ENCODE measurements at places on chromosomes 12 and 14.

DNA sequence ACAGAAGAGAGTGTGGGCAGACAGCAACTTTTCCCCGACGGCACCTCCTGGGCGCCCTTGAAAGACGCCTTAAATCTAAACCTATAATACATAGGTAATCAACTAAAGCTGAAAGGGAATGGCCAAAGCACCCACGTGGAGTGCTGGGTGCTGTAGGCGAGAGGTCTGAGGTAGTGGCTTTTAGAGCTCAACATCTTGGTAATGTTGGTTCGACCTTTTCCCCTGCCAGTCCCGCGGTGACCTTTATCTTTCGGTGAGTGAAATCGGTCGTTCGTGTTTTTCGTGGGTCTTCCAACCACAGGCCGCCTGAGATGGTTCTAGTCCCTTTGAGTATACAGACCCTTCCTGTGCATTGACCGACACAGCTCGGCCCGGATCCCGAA lies 9.1 kb downstream of the OR6S1 start:
- DNase-seq = no peak

- no peak for DNase-seq
These were observed 430.9 kb downstream of the LRIG3 start for GRCh38 chr12:58489394-58489793.

GRCh38 chr12:66859751-66860440 lies 181.0 kb upstream of the GRIP1 start:
- no peak for DNase-seq

DNA sequence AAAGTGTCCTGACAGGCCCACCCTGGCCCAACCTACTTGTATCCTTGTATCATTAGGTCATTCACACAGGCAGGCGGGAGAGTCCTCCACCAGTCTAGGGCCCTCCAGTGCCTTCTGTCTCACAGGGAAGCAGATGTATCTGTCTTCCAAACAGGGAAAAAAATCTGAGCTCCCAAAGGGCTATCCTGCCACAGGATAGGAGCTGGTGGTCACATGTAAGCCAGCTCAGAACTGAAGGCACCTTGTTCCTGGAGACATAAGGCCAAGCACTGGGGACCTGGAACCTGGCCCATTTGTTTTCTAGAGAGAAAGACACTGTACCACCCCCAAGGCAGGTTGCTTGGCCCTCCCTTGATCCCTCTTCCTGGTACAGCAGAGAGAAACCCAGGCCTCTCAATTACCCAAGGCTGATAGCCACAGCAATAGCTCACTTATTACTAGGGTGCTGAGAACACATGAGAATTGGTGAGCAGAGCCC lies 19.4 kb upstream of the PLEKHH1 start:
- no peak for DNase-seq

- DNase-seq = no peak
These were observed 1097.7 kb downstream of the TMTC2 start for GRCh38 chr12:83784298-83784890.

- DNase-seq = no peak
These were observed 44.1 kb downstream of the FBXW8 start for GRCh38 chr12:116954710-116955381.

DNA sequence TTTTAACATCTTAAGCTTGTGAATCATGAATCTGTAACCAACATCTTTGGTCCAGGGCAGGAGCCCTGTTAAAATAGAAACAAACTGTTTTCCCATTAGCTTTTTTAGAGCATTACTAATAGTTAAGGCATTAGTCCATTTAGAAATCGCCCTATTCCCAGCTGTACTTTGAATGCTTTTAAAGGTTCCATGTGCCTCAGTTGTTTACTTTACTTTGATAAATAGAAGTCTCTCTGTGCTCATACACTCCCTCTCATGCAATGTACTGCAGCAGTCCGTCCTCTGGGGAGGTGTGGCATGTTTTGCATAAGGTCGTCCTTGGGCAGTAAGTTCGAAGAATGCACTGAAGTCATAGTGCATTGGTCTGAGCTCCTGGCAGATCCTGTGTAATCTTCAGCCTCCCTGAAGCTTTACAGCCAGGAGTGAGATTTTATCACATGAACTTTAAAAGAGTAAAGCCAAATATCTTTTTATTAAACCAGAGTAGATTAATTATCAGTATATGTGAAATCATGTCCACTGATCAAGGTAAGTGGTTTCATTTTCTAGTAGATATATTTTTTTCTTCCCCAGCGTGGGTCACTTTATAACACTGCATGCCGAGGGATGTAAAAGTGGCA lies 134.7 kb downstream of the FGD4 start:
- DNase-seq = no peak

GRCh38 chr12:22262309-22262708 lies 72.2 kb downstream of the ST8SIA1 start:
- DNase-seq = no peak

DNA sequence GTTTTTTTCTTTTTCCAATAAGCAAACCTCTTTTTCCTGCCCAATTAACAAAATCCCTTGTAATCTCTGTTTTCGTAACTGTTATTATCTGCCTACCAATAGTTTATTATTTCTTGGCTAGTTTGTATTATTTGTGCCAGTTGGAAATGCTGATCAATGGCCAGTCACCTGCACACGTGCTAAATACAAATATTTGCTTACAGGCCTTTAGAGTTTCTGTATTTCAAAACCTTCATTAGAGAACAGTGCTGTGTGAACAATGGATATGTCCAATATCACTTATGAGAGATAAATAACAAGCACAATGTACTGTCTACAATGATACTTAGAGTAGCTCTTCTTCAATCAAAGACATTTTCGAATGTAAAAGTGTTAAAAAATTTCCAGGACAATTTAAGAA lies 10.8 kb upstream of the DYRK2 start:
- no peak for DNase-seq

- DNase-seq = no peak
These were observed 60.7 kb upstream of the CAND1 start for GRCh38 chr12:67208281-67209067.

DNA sequence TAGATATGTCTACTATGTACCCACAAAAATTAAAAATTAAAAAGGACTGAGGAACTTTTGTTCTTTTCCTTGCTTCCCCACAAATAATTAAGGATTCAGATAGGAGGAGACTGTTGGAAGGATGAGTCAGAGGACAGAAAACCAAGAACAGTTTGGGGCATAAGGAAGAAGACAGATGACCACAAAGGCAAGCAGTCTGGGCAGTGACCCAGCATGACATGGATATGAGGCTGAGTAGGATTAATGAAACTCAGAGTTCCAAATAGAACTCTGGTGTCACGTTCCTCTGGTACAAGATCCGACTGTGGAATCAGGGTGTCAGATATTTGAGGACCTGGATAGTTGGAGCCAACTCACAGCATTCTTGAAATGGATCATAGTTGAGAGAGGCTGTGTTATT lies 89.3 kb upstream of the SLC38A4 start:
- no peak for DNase-seq

DNA sequence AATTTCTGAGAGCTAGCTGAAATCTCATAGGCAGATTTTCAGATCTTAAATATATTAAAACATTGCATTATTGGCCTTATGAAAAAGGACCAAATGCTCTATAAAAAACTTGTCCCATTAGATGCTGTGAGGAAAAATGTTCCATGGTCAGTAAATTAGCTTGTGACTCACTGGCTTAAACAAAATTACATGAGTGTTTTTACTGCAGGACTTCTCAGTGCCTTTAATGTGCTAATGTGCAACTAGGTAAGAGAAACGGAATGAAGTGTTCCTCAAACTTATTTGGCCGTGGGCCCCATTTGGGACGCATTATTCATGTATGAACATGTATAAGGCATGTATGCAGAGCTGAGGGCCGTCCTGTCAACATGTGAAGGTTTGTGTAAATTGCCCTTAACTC lies 41.7 kb downstream of the MYRFL start:
- DNase-seq = no peak

GRCh38 chr12:15688202-15688736 lies 100.9 kb downstream of the EPS8 start:
- DNase-seq = no peak

- no peak for DNase-seq
These were observed 29.7 kb downstream of the LGR5 start for GRCh38 chr12:71469258-71469750.

GRCh38 chr12:43361031-43361710 lies 190.8 kb downstream of the ADAMTS20 start:
- no peak for DNase-seq

GRCh38 chr12:388012-388411 lies 1.1 kb downstream of the KDM5A start:
- no peak for DNase-seq

GRCh38 chr12:32494656-32495055 lies 95.3 kb downstream of the FGD4 start:
- no peak for DNase-seq

GRCh38 chr12:97471194-97471593 lies 8.6 kb downstream of the RMST start:
- DNase-seq = no peak

- DNase-seq = no peak
These were observed 82.8 kb upstream of the MDM1 start for GRCh38 chr12:68414988-68415387.

DNA sequence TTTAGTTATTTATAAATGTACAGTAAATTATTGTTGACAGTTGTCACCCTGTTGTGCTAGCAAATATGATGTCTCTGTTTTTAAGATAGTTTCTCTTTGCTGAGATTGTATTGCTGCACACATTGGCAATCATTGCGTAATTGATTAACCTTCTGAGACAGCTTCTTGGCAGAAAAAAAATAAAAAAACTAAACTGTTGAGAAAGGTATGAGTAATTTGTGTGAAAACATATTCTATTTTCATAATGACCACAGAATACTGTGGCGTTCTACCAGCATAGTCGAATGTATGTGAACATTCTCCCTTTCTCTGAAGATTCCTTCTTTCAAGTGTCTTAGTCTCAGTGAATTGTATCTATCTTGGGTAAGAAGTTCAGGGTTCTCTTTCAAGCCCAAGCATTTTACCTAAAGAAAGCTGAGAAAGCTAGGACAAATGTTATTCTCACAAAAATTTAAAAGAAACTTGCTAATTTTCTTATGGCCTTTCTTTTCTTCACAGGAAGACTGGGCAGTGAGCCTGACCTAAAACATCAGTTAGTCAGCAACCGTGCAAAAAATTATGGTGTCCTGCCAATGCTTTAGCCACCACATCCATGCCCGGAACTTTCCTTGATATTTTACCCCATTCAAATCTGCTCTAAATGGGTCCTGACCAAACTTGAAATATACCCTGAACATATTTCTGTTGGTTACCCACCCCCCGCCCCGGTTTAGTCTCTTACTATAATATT lies 69.0 kb upstream of the REP15 start:
- no peak for DNase-seq

- no peak for DNase-seq
These were observed 64.4 kb downstream of the FOS start for GRCh38 chr14:75342762-75343599.

GRCh38 chr12:116433249-116433648 lies 125.9 kb upstream of the MAP1LC3B2 start:
- no peak for DNase-seq

DNA sequence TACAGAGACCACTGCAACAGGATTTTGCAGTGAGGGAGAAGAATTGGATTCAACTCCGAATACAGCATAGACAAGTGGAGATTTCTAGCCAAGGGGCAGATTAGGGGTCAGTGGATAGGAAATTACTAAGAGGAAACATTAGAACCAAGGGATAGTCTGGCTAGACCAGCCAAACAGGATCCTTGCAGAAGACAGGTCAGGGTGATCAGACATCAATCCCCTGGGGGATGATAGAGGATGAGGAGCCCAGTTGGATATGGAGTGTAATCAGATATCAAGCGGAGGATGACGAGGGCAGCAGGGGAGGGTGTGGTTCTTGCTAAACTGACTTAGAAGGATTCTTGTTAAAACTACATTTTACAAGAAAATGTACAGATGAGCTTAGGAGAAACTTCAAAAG lies 424.4 kb downstream of the DAD1 start:
- DNase-seq = no peak

- DNase-seq = no peak
These were observed 16.6 kb upstream of the GNPTAB start for GRCh38 chr12:101847325-101847724.

- no peak for DNase-seq
These were observed 8.5 kb upstream of the SMIM10L1 start for GRCh38 chr12:11162502-11162901.

- DNase-seq = no peak
These were observed 182.0 kb downstream of the CAND1 start for GRCh38 chr12:67451206-67451605.

DNA sequence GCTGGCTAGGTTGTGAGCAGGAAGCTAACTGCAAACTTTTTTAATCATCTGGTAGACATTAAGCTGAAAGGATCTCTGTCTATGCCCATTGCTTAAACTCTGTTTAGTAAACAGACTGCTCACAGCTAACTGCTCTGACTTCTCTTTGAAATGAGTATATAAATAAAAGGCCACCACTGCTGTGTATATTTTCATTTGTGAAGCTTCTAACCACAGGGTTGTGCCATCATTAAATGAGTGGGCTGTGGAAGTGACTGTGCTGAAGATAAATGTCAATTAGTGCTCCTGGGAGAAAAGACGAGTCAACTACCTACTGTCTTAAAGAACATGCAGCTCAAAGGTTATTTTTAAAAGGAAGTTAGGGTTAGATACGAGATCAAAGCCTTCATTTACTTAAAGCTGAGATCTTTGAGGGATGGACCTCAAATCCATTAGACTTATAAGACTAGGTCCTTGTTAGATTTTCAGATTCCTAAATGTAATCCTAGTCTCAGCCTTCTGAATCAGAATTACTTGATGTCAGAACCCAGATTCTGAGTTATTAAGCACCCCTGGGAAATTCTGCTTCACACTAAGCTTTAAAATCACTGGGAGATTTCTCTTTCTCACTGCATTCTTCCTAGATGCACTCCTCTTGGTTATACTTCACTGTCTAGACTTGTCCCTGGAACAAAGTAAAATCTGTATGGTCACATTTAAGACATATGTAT lies 213.1 kb upstream of the FLRT2 start:
- DNase-seq = no peak

- DNase-seq = no peak
These were observed 91.9 kb downstream of the RAD52 start for GRCh38 chr12:857611-858010.

DNA sequence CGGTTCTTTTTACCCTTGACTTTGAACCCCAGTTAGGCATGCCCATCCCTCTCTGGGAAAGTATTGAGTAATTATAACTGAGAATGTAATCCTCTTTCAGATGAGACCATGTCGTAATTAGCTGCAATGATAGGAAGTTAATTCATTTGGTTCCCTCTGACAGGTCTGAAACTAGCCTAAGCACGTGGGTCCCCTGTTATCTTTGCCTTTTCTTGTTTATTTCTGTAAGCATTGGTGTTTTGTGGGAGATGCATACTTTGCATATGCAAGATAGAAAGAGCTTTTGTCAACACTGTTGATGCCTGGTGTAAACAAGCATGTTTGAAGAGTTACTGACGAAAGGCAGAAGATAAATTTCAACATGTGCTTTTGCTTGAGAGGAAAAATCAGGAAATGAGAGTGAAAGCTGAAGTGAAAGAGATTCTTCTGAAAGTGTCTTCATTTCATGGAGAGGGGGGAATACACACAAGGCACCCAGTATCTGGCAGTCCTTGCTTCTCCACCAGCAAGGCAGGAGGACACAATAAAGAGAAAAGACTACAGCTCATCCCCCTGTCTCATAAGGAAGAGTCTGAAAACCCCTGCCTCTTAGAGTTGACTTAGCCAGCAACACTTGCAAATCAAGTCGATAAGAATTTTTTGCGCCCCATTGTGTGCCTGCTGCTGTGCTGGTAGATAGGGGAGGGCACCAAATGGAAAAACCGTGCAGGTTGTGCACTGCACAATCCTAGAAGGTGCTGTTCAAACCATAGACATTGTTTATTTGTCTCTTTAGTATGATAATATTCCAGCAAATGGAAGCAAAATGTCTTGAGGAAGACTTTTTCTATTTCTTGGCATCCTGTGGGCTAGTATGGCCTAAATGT lies 77.8 kb downstream of the SLC24A4 start:
- no peak for DNase-seq

GRCh38 chr14:23561873-23562821 lies 5.4 kb downstream of the AP1G2 start:
- DNase-seq = no peak
